Nephron progenitor cell (in vitro differentiated cells): ENCODE measurements at places on chromosomes 3 and 15.

GRCh38 chr15:68258692-68259091, 18.9 kb upstream of the FEM1B start:
- DNase-seq = no peak

- no peak for DNase-seq
These were observed 456.6 kb downstream of the MAGI1 start for GRCh38 chr3:65582012-65582717.

DNA sequence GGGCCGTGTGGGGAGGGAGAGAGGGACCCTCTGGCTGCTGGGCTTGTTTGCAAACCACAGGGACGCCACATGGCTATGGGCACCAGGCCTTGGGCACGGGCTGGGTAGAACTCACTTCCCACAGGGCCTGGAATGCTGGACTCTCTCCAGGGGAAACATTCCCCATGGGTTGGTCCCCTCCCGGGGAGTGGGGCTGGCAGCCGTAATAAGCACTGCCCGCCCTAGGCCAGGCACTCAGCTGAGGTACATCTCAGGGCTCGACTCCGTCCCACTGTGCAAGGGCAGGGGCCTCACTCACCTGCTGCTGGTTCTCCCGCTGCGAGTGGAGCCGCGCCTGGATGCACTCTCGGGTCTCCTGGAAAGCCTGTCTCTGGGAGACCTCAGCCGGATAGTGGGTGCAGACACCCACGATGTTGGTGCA, 96.7 kb downstream of the ADCY5 start:
- DNase-seq = no peak

DNA sequence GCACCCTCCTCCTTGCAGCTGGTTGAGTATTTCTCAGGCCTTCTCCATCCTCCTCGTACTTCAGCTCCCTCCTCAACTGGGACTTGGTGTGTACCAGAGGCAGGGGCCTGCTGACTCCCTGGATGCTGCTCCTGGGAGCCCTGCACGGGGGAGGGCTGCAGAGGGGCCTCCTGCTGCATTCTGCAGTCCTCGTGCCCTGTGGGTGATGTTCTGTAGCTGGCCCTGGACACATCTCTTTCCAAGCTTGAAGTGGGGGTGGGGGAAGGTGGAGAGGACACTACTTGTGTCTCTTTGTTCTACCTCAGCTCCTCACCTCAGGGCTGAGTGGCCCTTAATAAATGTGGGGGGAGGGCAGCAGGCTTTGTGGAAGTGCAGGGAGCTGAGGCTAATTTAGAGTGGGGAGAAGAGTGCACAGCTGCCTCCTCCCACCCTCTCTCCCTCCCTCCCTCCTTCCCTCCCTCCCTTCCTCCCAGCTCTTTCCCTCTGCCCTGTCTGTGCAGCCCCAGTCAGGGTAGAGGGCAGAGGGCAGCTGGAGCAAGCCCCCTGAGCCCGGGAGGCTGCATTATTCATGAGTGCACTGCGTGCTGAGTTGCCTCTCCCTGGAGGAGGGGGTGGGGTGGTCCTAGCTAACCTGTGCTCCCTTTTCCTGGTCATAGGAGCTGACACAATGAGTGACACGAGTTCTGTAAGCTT, 3.7 kb upstream of the GRM2 start:
- DNase-seq = no peak

GRCh38 chr15:29988701-29989100, 94.1 kb upstream of the GOLGA8J start:
- DNase-seq = no peak

GRCh38 chr3:16104156-16104555, 70.3 kb upstream of the GALNT15 start:
- DNase-seq = no peak

- DNase-seq = peak; percentile 35
These were observed 184.3 kb upstream of the LINGO1 start for GRCh38 chr15:77816983-77817382.

DNA sequence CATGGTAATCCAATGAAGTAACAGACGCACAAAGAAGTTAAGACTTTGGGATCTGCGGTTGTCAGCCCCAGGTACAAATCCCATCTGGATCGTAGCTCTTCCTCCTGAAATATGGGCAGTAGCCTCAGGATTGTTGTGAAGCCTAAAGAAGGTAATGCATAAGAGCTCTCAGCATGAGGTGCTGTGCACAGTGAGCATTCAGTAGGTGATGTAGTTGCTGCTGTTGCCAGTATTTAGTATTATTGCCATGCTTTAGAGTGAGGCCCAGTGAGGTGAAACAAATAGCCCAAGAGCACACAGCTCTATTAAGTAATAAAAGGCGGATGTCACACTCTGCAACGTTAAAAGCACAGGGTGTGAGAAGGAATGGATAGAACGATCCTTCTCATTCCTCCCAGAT, 225.7 kb downstream of the GABRG3 start:
- DNase-seq = no peak

DNA sequence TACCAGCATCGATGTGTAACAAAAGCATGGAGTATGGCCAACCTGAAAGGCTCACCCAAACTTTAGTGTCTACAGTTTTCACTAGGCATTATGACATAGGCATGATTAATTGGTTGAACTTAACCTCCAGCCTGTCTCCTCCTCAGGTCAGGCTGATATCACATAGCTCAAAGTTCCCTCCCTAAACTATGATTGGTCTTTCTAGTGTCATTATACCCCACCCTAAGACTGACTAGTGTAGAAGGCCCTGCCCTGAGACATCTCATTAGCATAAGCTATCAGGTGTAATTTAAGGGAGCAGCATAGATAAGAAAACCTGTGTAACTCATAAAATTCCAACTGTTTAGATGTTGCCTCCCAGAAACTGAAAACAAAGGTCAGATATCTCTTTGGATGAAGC, 195.2 kb downstream of the ALCAM start:
- no peak for DNase-seq

GRCh38 chr3:5304789-5305683, 117.5 kb downstream of the EDEM1 start:
- peak; percentile 64 for DNase-seq

GRCh38 chr3:18438586-18438985, 13.4 kb upstream of the SATB1 start:
- no peak for DNase-seq

DNA sequence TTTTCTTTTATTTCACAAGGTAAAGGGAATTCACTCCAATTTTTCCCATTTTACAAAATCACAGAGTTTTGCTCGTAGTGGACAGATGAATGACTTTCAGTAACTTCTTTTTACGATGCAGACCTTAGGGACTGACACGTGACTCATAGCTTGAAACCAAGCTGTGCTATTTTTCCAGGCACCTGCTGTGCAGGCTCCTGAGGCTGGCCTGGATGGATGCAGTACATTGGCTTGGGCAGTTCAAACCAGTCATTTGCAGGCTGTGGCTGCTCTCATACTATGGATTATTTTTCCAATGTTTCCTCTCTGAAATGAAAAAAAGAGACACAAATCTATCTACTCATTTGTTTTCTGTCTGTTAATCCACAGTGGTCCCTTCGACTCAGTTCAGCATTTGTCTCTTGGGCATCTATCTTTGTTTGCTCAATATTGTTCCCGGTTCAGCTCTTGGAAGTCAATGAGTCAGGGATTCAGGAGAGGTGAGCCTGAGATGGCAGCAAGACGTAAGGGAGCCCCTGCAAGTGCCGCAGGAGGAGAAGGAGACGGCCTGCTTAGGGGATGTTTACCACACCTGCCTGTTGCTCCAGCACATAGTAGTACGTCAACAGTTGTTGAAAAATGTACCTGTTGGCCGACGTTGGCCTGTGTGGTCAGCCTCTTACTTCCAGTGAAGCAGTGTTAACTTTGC, 92.8 kb downstream of the SV2B start:
- DNase-seq = no peak

DNA sequence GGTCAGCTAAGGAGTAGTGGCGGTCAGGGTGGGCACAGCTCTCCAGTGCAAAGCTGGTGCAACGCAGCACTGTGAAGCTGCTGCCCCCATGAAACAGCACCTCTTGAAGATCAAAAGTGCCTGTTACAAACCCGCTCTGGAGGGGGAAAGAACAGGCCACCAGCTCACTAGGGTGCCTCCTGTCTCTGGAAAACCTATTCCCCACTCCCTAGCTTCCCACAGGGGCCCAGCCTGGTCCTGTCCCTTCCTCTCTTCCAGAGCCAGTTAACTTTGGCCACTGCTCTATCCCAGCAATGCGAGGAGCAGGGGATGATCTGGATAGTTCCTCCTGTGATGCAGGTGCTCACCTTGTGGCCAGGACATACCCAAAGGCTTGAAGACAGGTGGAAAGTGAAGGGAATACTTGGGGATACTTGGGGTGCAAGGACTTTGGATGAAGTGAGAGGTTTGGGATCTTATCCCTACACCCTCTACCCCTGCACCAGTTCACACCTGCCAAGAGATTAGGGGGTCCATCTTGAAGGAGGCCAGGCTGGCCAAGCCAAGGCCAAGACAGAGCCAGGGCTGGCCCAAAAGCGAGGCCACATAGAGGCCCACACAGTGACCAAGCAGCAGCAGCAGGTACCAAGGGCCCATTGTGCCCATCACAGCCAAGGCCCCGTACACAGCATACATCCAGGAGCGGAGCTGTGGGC, 4.2 kb downstream of the HHATL start:
- DNase-seq = no peak

- no peak for DNase-seq
These were observed 4.6 kb upstream of the DAG1 start for GRCh38 chr3:49465270-49466034.

DNA sequence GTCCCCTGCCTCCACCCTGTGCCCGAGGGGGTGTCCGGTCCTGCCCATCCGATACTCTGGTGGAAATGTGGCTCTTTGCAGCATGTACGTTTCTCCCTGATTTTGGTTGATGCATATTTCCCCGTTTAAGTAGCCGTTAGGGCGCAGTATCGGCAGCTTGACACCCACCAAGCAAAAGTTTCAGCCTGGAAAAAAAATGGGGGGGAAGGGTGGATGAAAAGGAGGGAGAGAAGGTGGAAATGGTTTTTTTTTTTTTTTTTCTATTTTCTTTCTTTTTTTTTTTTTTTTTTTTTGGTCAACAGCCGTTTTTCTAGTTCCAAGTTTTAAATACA, 1.3 kb downstream of the RAP2B start:
- no peak for DNase-seq
